RCC 7860 (cell line): ENCODE measurements at places on chromosomes 4 and X.
A peak's percentile ranks its signal among the peaks of the same experiment; 100 is the strongest.

- no peak for DNase-seq
These were observed 247.4 kb upstream of the GIMD1 start for GRCh38 chr4:106615961-106616360.

- no peak for DNase-seq
These were observed 44.8 kb downstream of the UGT2A3 start for GRCh38 chr4:68906780-68907137.

DNA sequence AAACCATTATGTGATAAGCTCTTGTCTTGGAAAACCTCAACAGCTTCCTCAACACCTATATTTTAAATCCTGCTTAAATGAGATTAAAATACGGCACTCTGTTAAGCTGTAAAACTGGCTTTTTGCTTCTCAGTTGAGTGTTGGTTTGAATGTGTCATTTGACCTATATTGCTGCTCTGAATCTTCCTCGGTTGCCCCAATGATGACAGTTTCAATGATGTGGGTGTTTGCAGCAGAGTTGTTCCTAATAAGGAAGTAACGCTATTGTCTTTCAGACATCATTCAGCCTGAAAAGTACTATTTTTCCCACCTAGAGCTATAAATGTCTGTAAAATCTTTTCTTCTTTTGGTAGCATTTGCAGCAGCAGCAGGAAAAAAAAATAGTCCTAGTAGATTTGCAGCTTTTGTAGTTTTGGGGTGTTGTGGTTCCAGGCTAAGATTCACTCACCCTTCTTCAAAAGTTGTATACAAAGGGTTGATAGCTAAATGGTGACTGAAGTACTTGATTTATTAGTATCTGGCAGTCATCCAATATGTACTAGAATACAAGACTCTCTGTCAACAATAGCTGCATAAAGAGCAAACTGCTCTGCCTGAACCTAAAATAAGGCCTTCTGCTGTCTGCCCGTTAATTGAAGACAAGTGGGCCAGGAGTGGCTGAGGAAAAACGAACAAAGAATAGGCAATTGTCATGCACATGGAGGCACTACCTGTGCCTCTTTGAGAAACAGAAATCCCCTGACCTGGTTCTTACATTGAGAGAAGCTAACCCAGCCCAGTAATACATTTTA, 333.1 kb downstream of the IL1RAPL1 start:
- no peak for DNase-seq

- DNase-seq, result no peak
These were observed 731 bp upstream of the AMMECR1 start for GRCh38 chrX:110318664-110318968.

DNA sequence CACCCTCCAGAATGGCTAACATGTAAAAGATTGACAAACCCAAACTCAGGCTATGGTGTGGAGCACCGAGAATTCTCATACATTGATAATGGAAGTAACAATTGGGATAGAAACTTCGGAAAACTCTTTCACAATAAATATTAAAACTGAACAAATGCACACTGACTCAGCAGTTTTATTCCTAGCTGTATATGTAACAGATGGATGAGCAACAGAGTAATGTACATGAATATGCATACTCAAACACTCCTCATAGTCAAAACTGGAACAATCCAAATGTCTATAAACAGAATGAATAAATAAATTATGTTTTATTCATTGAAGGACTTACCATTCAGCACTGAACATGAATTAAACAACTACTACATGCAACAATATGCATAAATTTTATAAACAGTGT, 37.1 kb upstream of the PDE5A start:
- no peak for DNase-seq

GRCh38 chr4:48195374-48195773, 61.3 kb upstream of the TXK start:
- no peak for DNase-seq

DNA sequence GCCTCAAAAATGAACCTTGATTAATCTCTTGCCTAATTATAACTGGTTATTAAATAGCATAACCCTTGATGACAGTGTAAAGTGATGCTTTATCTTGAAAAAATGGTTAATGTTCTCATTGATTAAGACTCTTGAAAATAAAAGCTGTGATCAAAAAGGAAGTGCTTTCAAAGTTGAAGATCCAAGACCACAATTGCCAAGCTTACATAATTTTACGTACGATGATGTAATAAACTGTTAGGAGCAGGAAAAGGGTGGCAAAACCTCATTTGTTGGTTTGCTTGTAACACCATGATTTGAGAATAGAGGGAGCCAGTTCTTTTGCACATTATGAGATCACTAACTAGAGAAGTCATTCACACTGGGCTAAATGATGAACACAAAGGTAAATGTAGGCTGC, 322.2 kb downstream of the ADGRL3 start:
- no peak for DNase-seq

GRCh38 chr4:68463796-68464195, 16.5 kb downstream of the TMPRSS11E start:
- DNase-seq, result no peak

GRCh38 chr4:147535124-147535523, 54.2 kb downstream of the EDNRA start:
- no peak for DNase-seq

GRCh38 chrX:70171624-70172023, 5.7 kb upstream of the DGAT2L6 start:
- DNase-seq, result no peak

DNA sequence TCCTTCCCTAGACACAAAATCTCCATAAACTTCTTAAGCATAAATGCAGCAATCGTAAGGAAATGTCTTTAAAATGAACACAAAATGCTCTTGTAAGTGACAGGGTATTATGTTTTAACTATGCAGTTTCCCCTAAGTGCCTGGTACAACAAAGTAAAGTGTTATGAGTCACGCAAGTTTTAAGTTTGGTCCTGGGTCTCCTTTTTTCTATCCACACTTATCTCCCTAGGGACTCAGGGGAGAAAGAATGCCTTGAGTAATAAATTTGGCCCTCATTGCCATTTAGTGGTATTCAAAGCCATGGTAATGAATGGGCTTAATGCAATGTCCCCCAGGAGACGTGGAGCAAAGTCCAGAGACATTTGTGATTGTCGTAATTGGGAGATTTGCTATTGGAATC, 149.1 kb downstream of the MAGEB17 start:
- no peak for DNase-seq

GRCh38 chr4:152079079-152079478, 318.3 kb upstream of the GATB start:
- DNase-seq, result no peak

- no peak for DNase-seq
These were observed 31.1 kb downstream of the NHSL2 start for GRCh38 chrX:71941776-71942175.

DNA sequence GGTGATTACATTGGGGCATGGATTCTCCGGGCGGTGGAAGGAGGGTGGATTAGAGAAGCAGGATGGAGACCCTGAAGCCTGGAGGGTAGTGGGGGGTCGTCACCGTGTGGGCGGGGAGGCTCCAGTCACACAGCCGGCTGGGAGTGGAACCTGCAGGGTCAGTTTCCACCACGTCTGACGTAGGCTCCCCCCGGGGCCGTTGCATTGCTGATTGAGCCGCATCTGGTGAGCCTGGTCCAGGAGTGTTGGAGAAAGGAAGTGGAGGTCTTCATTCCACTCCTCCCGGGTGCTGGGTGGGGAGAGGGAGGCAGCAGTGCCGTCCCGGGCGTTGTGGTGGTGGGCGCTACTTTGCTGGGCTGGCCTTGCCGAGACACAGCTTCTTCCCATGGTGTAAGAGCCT, 28.1 kb downstream of the TBC1D14 start:
- DNase-seq, result no peak

- DNase-seq, result peak; percentile 72
These were observed 117.8 kb upstream of the NOCT start for GRCh38 chr4:138897811-138898226.

DNA sequence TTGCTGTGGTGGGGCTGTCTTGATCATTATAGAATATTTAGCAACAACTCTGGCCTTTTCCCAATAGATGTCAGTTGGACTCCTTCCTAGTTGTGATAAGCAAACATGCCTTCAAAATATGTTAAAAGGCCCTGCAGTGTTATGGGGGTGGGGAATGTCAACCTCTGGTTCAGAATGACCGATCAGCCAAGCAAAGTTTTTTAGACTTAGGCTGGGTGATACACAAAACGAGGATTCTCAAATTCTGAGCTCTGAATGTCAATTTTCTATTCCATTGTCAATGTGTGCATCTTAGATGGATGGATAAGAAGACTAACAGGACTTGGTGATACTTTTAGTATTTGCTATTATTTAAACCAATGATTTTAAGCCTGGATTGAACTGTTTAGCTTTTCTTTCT, 940.0 kb upstream of the GRIA3 start:
- DNase-seq, result no peak

DNA sequence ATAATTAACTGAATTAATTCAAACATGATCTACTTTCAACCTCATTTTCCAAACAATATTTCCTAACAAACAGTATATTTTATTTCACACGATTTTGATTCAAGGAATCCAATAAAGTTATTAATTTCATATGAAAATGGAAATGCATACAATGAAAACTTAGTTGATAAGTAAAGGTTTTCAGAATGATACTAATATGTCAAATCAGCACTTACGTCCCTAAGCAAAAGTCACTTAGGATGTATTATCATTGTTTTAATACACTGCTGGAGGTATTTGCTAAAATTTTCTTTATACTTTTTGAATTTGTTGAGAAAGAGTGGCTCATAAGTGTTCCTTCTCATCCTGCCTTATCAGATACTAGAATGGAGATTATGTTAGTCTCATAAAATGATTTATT, 266.8 kb upstream of the PUDP start:
- no peak for DNase-seq

- peak; percentile 89 for DNase-seq
These were observed 26.4 kb downstream of the NOP14 start for GRCh38 chr4:2936773-2937145.

- peak; percentile 87 for DNase-seq
These were observed 58.7 kb upstream of the KDR start for GRCh38 chr4:55183926-55184599.

- no peak for DNase-seq
These were observed 9.4 kb downstream of the TMEM271 start for GRCh38 chr4:566508-567295.

GRCh38 chr4:11496351-11496829, 67.7 kb upstream of the HS3ST1 start:
- DNase-seq, result peak; percentile 23

GRCh38 chrX:132786217-132786616, 172.2 kb downstream of the HS6ST2 start:
- no peak for DNase-seq

DNA sequence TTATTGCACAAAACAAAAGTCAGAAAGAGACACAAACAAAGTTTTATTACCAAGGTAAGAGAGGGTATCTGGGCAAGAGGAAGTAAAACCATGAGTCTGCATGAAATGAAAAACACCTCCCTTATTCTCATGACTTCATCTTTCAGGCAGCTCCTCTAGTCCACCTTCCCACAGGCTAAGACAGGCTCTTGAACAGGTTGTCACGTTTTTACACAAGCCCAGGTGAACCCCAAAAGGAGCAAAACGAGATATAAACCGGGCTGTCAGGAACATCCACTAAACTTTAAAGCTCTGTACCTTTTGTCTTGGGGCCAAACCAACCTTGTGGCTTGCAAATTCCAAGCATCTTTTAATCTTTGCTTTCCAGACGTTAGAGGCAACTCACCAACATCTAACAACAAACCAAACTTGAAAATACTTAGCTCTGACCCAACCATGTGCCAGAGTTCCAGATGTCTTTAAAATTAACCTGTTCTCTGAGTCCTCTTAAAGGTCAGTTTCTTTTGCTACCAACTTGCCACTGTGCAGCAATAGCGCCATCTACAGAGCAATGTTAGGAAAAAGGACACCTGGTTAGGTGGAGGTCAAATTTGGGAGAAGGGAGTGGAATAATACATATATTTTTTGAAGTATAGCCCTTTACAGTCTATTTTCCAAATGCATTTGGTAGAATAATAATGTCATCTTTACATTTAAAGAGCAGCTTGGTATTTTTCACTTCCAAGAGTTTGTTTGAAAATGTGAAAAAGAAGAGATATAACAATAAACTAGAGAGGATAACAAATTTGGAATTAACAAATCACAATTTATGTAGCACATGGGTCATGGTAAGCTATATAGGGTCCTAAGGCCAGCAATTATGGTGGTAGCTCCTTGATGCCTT, 73.1 kb downstream of the QRFPR start:
- no peak for DNase-seq

DNA sequence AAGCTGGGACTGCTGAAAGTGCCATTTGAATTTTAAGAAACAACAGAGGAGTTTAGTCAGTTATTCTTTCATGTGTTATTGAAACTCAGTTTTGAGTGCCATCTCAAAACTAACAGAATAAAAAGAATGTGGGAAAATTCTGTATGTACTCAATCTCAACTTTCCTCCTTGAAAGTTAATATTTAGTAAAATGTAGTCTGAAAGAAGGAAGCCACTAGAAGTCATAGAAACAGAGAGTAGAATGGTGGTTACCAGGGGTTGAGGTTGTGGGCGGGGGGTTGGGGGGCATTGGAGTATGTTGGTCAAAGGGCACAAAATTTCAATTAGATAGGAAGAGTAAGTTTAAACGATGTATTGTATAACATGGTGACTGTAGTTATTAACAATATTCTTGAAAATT, 628.3 kb upstream of the MAGEB2 start:
- no peak for DNase-seq

- DNase-seq, result peak; percentile 36
These were observed 27.2 kb upstream of the IGSF1 start for GRCh38 chrX:131316260-131316659.

GRCh38 chr4:113541933-113542332, 219.6 kb downstream of the CAMK2D start:
- DNase-seq, result no peak

DNA sequence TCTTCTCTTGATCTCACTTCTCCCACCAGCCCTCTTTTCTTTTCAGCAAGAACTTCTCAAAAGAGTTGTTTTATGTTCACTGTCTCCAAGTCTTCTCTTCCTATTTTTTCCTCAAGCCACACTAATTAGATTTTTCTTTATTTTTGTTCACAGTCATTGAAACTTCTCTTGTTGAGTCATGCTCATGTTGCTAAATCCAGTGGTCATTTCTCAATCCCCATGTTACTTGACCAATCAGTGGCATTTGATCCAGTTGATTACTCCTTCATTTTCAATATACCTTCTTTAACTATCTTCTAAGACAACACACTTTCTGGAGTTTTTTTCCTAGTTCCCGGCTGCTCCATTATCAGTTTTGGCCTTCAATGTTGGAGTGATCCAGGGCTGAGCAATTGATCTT, 103.1 kb upstream of the LSM6 start:
- no peak for DNase-seq

GRCh38 chr4:31190671-31191070, 470.5 kb downstream of the PCDH7 start:
- DNase-seq, result no peak

- DNase-seq, result peak; percentile 59
These were observed 71.0 kb downstream of the MTHFD2L start for GRCh38 chr4:74228691-74229640.

GRCh38 chrX:109372716-109373115, 109.2 kb downstream of the GUCY2F start:
- no peak for DNase-seq

DNA sequence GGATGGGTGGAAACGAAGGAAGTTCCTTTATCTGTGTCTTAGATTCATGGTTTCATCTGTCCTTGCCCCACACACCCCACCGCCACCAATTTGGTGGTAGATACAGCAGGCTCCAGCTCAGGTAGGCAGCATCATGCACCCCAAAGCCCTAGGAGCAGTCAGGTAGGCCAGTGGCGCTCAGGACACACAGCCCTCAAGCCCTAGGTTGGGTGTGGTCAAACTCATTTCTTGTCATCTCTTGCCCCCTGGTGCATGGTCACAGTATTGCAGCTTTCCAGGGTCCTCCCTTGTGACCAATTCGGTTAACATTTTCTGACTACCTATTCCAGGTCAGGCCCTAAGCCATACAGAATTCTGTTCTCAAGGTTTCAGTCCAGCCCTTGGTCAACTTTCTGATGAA, 14.5 kb upstream of the PRRG3 start:
- peak; percentile 17 for DNase-seq

- peak; percentile 97 for DNase-seq
These were observed at the start of the genes GLA and HNRNPH2 for GRCh38 chrX:101407748-101408531. GLA (minus strand) TSS chrX:101407925; CDS start chrX:101407903, 22 bp downstream. HNRNPH2 (plus strand) TSS chrX:101408222; CDS start chrX:101411989, 3,767 bp downstream.
